ENCODE measurements at places on chromosomes 4 and X.

- no peak for DNase-seq
Measured at GRCh38 chrX:68084765-68085164, 348.5 kb downstream of the OPHN1 start.

GRCh38 chr4:168995537-168996295 lies 14.3 kb downstream of the CBR4 start:
- no peak for DNase-seq

GRCh38 chrX:80181079-80181478 lies 166.5 kb downstream of the TBX22 start:
- DNase-seq = no peak

DNA sequence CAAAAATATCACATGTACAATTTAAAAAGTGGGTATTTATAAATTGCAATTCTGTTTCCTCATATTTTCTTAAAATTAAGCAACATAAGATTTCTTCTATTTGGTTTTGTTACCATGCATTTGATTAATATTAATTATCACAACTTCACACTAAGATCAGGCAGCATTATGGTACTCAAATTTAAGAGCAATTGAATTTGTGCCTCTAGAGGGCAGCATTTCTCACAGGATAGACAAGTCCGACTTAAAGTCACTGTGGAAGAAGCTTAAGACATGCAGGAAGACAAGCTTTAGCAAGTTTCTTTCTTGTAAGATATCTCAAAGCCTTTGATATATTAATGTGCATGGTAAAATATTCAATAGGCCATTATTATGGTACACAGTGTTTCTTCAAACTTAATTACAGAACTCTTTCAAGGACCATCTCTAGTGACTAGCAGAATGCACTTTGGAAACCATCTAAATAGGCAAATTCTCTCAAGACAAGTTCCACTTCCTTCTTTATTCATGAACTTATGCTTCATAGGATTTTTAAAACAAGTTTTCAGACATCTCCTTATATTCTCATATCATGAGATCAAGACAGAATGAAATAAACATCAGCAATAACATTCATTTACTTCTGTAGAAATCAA lies 35.0 kb downstream of the FBXW7 start:
- peak; percentile 78 for DNase-seq

DNA sequence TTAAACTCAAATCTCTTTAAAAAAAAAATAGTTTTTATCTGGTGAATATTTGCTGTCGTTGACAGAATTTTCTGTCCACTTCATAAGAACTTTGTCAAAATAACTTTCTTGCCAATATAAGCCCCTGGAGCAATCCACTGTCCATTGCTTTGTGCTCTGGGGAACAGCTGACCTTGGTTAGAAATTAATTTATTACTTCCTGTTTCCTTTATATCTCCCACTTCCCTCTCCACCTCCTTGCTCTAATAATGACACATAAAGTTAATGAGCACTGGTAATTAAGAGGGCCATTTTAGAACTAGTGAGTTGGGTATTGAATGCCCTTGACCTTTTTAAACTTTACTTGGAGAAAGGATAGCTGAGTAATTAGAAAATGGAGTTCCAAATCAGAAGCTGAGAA lies 151.3 kb upstream of the LEF1 start:
- peak; percentile 7 for DNase-seq

Data from right renal pelvis (tissue), 4 donors.